NCI-H187 (cell line): ENCODE measurements at places on chromosomes 1 and 21.
A peak's percentile ranks its signal among the peaks of the same experiment; 100 is the strongest.

GRCh38 chr1:159602501-159602999 is 14.9 kb downstream of the APCS start:
- no peak for DNase-seq

DNA sequence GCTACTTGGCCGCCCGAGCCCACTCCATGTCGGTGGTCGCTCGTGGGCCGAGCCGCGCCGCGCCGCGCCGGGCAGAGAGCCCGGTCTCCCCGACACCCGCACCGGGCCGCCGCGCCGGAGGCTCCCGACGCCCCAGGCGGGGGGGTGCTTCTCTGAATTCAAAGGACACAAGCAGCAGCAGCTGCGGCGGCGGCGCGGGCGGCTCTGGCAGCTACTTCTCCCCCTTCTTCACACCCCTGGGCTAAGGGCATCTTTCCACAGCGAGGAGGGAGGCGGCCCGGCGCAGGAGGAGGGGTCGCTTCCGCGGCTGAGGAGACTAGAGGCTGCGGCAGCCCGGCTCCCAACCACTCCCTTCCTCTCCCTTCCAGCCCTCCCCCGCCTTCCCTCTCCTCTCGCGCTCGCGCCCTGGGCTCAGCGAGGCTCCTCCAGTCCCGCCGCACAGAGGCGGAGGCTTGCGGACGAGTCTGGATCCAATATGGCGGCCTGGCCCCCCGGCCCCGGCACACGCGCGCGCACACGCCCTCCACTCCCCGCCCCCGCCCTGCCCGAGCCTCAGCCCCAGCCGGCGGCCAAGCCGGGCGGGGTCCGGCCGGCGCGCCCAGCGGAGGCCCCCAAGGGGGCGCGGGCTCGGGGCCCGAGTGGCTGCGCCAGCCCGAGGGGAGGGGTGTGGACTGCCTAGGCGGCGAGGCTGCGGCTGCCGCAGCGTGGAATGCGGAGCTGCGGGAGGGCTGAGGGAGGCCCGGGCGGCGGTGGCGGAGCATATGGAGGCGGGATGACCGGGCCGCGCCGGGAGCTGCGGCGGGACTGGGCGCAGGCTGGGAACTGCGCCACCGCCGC is at the start of gene CDC42BPA:
CDC42BPA (minus strand) TSS at position 477 of the 837 bp plus-strand sequence. CDS start 1,310 bp downstream, outside the sequence.
- DNase-seq: peak; percentile 87

DNA sequence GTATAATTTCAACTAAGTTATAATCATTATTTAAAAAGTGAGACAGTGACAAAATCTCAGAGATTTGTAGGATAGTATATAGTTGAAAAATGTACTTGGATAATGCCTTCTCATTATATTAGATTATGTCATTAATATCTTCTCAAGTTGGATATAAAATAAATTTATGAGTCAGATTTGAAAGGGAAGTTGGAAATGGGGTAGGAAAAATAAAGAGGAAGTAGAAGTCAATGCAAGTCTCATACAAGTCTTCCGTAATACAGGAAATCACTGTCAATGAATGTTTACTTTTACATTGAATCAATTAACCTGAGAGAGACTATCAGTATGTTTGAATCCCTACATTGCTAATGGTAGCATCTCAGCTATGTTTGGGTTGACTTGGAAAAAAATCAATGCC is 16.2 kb upstream of the RNPC3 start:
- no peak for DNase-seq

GRCh38 chr1:56123826-56124225 is 455.5 kb downstream of the PLPP3 start:
- DNase-seq: no peak

DNA sequence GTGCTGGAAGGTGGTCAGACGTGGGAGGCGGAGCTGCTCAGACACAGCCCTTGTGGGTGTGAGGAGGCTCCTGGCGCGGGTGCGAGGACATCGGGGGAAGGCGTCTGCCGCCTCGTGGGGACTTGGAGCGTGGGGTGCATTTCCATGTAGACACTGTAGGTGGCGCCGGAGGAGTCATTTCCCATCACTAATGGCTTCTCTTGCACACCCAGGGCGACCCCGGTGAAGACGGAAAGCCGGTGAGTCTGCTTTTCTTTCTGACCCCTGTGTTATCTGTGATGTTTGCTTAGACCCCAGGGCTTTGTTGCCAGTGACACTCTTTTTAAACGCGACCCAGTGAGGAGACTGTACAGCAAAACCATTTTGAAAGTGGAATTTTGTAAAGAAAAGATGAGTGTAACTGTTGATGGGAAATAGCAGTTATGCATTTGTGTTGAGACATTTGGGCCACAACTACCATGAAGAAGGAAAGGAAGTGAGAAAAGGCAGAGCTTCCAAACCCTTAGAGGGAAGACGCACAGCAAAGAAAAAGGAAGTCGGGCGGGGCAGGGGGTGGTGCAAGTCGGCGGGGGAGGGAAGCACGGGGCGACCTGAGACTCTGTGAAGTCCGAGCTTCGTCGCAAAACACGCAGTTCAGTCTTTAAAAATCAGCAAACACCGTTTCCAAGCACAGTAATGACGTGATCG is 64.0 kb downstream of the SLC19A1 start:
- no peak for DNase-seq

DNA sequence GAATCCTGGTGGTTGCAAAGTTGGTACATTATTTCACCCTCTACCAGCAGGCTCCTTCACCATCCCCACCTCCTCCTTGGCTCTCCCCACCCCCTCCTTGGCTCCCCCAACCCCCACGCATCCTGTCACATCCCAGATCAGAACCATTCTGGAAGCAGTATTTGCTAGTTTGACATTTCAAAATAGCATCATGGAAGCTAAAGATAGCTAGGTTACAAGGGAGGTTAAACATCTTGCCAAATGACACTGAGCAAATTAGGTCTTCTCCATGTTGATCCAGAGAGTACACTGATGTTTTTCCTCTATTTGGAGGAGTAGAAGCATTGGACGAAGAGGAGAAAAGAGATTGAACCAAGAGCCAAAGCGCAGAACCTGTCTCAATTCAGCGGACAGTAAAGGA is 158.9 kb upstream of the FGGY start:
- no peak for DNase-seq

GRCh38 chr1:6873298-6874015 is 88.2 kb downstream of the CAMTA1 start:
- DNase-seq: no peak

GRCh38 chr1:211548321-211549091 is 30.5 kb downstream of the SLC30A1 start:
- no peak for DNase-seq
